ENCODE measurements at places on chromosomes 1 and 21.
A peak's percentile ranks its signal among the peaks of the same experiment; 100 is the strongest.

GRCh38 chr21:43921571-43921978, 56.6 kb downstream of the AGPAT3 start:
- DNase-seq: no peak

DNA sequence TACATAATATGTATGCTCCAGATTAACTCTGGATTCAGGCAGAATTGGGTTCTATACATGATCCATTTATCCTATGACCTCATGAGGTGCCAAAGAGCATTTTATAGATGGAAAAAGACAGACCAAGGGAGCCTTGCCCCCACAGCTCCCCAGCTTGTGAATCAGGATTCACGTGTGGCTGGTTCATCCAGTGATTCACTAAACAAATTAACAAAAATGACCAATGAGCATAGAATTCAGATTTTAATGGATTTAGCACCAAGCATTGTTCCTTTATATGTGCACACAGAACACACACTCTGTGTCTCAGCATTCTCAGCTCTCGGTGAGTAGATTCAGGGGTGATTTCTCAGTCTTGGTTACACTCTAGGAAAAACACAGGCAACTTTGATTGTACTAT, 51.7 kb upstream of the BARHL2 start:
- DNase-seq: no peak

GRCh38 chr1:237045278-237046016, 3.5 kb downstream of the RYR2 start:
- no peak for DNase-seq

GRCh38 chr1:245652660-245653427, 498.1 kb downstream of the KIF26B start:
- DNase-seq: no peak

DNA sequence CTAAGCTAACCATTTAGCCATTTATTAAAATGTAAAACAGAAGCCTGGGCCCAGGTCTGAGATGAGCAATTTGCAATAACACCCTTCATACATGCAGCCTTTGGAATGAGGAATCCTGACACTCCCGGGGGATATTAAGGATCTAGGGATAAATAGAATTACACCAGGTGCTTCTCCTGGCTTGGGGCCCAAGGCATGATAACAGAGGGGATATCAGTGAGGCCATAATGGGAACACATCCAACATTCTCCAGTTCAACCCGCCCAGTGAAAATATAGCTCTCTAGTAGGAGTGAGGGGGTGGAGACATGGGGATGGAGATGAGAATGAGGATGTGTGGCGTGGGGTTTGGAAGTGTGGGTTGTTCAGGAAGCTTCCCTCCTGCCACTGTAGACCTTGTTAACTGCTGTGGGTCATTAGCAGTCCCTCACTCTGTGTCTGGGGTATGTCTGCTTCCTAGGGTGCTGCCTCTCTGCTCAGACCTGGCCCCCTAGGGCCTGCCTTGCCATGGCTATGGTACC, 57.9 kb upstream of the KANK4 start:
- DNase-seq: no peak

DNA sequence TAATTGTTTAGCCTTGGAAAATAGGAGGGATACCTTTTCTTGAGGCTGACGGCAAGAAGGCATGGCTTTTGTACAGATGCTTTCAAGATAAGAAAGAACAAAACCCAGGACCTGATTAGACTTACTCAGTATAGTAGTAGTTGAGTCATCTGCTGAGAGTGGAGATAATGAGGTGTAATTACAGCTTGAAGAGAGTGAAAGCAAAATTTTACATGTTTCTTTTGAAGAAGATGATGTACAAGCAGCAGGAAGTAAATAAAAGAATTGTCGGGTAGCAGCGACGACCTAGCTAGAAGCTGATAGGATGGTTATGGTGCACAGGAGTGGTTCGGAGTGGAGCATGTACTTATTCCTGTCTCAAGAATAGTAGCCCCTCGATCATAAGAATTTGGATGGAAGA, 6.6 kb downstream of the ANGPTL1 start:
- DNase-seq: no peak

- DNase-seq: no peak
Observed at GRCh38 chr1:189275796-189276195, 1201.9 kb downstream of the BRINP3 start.

- no peak for DNase-seq
Observed at GRCh38 chr1:153420306-153420705, 4.0 kb downstream of the S100A7A start.

DNA sequence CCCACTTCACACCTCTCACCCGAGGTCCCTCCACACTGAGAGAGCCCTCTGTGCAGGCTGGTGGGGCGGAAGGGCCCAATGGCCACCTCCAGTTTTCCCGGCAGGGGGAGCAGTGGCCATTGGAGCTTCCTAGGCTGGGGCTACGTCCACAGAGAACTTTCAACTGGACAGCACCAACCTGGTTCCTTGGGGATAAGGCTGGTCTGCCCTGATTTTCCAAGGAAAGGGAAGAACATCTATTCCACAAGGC, 20.3 kb upstream of the LAPTM5 start:
- DNase-seq: no peak

- DNase-seq: no peak
Observed at GRCh38 chr1:22241811-22242210, 98.9 kb upstream of the WNT4 start.

GRCh38 chr1:111164151-111164550, 24.1 kb downstream of the CEPT1 start:
- DNase-seq: no peak

DNA sequence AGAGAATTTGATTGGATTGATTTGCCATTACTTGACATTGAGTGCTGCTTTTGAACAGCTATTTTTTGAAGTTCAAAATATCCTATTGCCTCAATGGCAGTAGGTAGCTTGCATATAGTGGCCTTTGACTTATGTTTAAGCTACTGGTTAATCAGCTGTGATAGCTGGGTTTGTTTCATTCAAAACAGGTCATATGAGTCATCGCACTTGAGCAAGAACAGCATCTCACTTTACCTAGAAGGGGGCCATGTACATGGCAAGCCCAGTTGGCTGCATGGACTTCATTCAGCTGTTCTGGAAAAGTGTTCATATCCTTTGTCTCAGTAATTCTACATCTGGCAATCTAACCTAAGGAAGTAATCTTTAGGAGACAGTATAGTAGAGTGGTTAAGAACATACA, 29.0 kb upstream of the ARID1A start:
- no peak for DNase-seq

GRCh38 chr1:156474966-156475365, 25.6 kb downstream of the MEF2D start:
- no peak for DNase-seq

DNA sequence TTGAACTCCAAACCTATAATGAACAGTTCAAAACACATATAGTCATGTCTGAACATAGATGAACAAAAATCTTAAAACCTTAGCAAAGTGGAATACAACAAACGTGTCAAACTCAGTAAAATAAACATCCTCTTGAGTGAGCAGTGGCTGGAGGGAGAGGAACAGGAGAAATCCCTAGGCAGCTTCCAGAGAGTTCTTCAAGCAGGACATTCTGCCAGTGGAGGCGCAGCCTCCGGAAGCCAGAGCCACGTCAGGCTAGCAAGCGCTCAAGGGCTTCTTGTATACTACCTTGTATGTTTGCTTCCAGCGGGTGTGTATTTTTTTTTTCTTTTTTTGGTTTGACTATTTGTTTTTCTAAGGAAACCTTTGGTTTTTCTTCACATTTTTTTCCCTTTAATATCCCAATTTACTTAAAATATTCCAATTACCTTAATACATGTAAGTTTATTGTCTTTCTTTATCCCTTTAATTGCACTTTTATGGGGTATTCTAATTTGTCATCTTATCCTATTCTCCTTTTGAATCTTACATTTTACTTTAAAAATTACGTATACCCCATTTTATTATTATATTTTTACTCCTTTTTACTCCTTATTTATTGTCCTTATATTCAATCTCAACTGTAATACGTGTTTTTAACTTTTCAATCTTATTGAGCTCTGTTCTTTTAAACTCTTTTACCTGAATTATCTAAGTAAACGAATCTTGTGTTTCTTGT, 42.0 kb downstream of the COLGALT2 start:
- no peak for DNase-seq

DNA sequence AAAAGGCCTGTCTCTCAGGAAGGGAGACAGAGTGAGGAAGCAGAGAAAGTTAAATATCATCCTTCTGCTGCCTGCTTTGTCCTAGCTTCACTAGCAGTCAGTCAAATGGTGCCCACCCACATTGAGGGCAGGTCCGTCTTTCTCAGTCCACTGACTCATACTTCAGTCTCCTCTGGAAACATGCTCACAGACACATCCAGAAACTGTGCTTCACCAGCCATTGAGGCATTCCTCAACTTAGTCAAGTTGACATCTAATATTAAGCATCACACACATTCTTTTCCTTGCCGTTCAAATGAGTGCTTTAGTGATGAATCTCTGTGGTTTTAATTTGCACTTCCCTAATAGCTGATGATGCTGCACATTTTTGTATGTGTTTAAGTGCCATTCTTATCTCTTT, 777.8 kb upstream of the PRMT6 start:
- no peak for DNase-seq

GRCh38 chr1:200542162-200542561, 78.4 kb downstream of the KIF14 start:
- no peak for DNase-seq

GRCh38 chr1:18324246-18324645, 156.5 kb upstream of the KLHDC7A start:
- no peak for DNase-seq

GRCh38 chr1:201653233-201653632, 114.3 kb downstream of the NAV1 start:
- DNase-seq: no peak

GRCh38 chr1:116064616-116065015, 46.6 kb upstream of the MAB21L3 start:
- DNase-seq: no peak

GRCh38 chr1:187839873-187840272, 1011.1 kb downstream of the PLA2G4A start:
- no peak for DNase-seq

DNA sequence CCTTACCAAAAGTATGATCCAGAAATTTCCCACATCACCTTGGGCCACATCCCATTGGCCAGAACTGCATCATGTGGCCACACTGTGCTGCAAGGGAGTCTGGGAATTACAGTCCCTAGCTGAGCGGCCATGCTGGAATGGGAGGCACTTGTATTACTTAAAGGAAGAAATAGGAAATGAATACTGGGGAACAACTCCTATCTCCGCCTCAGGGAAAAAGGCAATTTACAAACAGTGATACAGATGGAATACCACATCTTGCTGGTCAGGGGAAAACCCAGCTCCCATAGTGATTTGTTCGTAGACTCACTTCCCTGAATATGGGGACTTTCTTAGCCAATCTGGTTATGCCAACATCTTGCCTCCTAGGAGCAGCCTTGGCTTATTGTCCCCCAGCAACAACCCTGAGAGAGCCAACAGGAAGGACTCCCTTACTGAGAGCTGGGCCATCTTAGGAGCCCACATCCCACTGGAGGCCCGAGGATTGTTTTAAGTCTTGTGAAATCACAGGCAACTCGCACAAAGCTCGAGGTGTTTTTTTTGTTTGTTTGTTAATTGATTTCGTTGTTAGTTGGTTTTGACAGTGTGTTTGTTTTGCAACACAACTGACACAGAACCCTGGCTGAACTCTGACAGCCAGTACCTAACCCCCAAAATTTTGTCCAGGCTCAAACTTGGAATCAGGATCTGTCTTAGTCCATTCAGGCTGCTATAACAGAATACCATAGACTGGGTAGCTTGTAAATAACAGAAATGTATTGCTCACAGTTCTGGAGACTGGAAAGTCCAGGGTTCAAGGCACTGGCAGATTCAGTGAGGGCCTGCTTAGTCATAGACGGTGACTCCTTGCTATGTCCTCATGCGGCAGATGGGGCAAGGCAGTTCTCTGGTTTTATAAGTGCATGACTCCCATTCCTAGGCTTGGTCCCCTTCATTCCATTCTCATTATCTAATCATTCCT, 14.9 kb downstream of the CDA start:
- no peak for DNase-seq

- no peak for DNase-seq
Observed at GRCh38 chr1:172531412-172532182, 1.4 kb upstream of the SUCO start.

DNA sequence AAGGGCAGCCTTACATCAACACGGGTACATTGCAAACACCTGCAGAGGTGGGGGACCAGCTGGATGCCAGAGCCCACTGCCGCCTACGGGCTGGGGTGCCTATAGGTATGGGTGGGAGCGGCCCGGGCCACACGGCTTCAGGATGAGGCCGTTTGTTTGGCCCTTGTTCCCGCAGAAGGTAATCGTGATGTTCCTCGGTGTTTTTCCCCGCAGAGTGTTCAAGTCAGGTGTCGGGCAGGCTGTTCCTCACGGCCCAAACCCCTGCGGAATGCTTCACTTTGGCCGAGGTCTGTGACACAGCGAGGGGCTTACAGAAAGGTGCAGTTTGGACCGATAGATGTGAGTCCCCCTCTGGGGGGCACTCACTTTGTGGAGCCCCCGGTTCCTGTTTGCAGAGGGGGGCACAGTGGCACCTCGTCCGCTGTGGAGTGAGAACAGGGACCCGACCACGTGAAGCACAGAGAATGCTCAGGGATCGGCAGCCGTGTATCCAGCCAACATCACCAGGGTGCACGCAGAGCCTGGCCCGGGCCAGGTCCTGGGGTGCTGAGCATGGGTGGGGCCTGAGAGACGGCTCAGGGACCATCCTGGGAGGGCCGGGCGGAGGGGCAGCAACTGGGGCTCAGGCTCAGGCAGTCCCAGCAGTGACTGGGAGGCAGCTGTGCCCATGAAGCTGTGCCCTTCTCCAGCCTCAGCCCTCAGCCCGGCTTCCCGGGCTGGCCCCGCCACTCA, 453 bp upstream of the TTLL10 start:
- DNase-seq: no peak

GRCh38 chr1:65189576-65190115, 41.6 kb downstream of the AK4 start:
- no peak for DNase-seq

DNA sequence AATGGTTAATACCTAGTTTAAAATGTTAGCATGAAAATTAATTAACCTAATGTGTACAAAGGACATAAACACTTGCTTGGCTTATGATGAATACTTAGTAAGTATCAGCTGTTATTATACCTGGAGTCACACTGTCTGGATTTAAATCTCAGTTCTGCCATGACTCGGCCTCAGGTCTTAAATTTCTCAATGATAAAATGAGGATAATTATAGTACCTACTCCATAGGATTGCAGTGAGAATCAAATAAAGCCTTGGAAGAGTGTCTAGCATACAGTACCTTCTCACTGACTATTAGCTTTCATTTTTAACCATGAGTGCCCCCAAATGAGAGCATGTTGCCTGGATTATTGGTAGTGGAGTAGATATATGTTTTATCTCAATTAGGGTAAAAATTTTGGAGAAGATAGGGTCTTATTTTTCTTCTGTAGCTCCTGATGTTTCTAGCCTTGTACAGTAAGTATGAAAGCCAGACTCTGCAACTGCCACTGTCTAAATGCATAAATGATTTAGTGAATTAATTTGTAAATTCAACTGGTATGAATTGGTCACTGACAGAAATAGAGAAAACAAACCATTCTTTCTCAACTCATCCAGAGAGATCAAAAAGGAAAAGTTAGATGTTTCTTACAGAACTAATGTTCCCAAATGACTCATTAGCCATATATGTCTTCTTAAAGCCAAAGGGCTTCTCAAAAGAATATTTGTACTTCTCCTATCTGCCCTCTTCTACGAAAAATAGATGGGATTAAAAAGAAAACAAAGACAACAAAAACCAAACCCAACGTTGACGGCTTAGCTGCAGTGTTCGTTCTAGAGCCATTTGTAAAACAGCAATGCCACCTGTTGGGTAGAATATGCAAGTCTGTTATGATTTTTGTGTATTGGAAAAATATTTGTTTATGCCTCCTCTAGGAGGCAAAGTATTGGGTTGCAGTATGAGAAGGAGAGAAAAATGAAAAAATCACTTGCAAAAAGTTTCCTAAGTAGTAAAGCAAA, 53.8 kb upstream of the MROH9 start:
- peak; percentile 52 for DNase-seq

- DNase-seq: no peak
Observed at GRCh38 chr1:25028907-25029599, 99.0 kb upstream of the RUNX3 start.
